Large intestine (tissue), 12 donors: ENCODE measurements at places on chromosomes 1 and 21. TPM values are rescaled to one million over a fixed set of nuclear protein-coding genes. Genes with fewer than 3 reads are reported as not detected.

Gene HLX
- 15.9 TPM for polyA plus RNA-seq

GRCh38 chr1:236489710-236490377 lies 33.9 kb upstream of the LGALS8 start:
- H3K4me1 ChIP-seq, result peaks cover 3% of the 10 kb centered on the region
- peak; percentile 29 for DNase-seq
- H3K4me3 ChIP-seq, result no peak overlapping the region
- H3K36me3 ChIP-seq, result no peaks in the 10 kb centered on the region
- H3K27me3 ChIP-seq, result peaks cover 13% of the 10 kb centered on the region

Gene HMCN1
- 4.2 TPM for polyA plus RNA-seq

Gene TTC13
- polyA plus RNA-seq, result 25.5 TPM

DNA sequence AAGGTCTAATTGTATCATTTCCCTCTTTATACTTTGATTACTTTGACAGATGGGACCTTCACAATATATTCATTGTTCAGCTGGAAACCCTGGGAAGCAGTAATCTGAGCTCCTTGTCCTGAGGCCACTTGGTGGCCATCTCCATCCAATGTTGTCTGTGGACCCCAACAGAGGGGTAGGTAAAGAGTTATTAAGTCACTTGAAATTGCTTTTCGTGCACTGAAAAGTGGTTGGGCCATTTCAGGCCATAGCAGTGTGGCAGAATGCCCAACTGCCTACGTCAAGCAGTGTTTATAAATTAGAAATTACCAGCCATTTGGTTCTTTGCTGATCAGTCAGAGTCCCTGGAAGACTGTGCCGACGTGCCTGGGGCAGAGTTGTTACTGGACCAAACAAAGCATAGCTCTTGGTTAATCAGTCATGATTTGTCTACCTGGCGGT lies 308.3 kb upstream of the USP25 start:
- H3K4me1 ChIP-seq, result no peaks in the 10 kb centered on the region
- H3K4me3 ChIP-seq, result no peak overlapping the region
- no peak for DNase-seq
- no peaks in the 10 kb centered on the region for H3K36me3 ChIP-seq

DNA sequence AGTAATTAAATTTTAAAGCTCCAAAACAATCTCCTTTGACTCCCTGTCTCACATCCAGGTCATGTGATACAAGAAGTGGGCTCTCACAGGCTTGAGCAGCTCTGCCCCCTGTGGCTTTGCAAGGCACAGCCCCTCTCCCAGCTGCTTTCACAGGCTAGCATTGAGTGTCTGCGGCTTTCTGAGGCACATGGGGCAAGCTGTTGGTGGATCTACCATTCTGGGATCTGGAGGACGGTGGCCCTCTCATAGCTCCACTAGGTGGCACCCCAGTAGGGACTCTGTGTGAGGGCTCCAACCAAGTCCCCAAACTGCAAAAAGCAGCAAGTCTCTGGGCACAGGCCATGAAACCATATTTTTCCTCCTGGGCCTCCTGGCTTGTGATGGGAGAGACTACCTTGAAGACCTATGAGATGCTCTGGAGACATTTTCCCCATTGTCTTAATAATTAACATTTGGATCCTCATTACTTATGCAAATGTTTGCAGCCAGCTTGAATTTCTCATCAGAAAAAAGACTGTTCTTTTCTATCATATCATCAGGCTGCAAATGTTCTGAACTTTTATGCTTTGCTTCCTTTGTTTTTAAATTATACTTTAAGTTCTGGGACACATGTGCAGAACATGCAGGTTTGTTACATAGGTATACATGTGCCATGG lies 554.1 kb upstream of the OLFM3 start:
- no peak for DNase-seq
- H3K36me3 ChIP-seq, result no peaks in the 10 kb centered on the region
- no peak overlapping the region for H3K4me3 ChIP-seq
- no peaks in the 10 kb centered on the region for H3K4me1 ChIP-seq
- H3K27me3 ChIP-seq, result no peaks in the 10 kb centered on the region
- H3K27ac ChIP-seq, result no peak overlapping the region

DNA sequence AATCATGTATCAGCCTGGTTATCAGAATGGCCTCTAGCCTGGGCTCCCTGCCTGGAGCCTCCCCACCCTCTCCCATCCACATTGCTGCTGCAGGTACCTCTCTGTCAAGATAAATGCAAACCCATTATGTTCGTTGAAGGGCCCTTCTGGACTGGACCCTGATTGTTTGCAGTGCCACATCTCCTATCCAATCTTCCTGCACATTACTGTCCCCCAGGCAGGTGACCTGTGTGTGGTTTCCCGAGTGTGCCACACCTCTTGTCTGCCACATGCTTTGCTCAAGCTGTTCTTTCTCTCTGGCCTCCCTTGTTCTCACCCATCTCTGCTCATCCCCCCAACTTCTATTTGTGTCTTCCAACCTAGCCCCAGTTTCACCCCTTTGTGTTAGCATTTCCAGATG lies 32.4 kb downstream of the IER5 start:
- H3K27me3 ChIP-seq, result no peaks in the 10 kb centered on the region
- H3K27ac ChIP-seq, result no peak overlapping the region
- H3K4me1 ChIP-seq, result peaks cover 24% of the 10 kb centered on the region
- no peaks in the 10 kb centered on the region for H3K36me3 ChIP-seq
- no peak overlapping the region for H3K4me3 ChIP-seq

- H3K4me3 ChIP-seq, result no peak overlapping the region
- H3K36me3 ChIP-seq, result no peaks in the 10 kb centered on the region
- no peak overlapping the region for H3K27ac ChIP-seq
- peaks cover 4% of the 10 kb centered on the region for H3K4me1 ChIP-seq
- no peaks in the 10 kb centered on the region for H3K27me3 ChIP-seq
Measured at GRCh38 chr1:58864654-58865053, 80.8 kb upstream of the JUN start.

DNA sequence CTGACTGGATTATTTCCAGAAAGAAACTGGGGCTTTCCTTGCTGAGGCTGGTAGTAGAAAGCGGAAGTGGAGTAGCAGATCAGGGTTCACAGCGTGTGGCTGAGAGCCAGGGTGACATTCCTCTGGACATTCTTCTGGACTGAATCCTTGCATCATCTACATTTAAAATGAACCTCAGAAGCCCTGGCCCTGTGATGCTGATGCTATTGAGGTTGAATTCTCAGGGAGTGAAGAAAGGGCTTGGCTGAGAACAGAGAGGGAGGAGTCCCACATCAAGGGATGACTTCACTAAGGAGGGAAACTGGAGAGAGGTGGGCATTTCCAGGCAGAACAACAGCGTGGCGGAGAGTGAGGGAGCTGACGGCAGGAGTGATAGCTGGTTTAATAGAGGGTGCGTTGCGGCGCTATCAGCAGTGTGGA lies 102.3 kb upstream of the LMO4 start:
- H3K4me3 ChIP-seq, result no peak overlapping the region
- peak; percentile 74 for DNase-seq
- no peaks in the 10 kb centered on the region for H3K4me1 ChIP-seq
- H3K36me3 ChIP-seq, result no peaks in the 10 kb centered on the region
- H3K27me3 ChIP-seq, result no peaks in the 10 kb centered on the region

- peaks cover 45% of the 10 kb centered on the region for H3K36me3 ChIP-seq
- no peak overlapping the region for H3K4me3 ChIP-seq
- H3K27me3 ChIP-seq, result no peaks in the 10 kb centered on the region
- no peak for DNase-seq
- H3K4me1 ChIP-seq, result peaks cover 6% of the 10 kb centered on the region
Measured at GRCh38 chr1:15065736-15066135, 87.8 kb upstream of the TMEM51 start.

DNA sequence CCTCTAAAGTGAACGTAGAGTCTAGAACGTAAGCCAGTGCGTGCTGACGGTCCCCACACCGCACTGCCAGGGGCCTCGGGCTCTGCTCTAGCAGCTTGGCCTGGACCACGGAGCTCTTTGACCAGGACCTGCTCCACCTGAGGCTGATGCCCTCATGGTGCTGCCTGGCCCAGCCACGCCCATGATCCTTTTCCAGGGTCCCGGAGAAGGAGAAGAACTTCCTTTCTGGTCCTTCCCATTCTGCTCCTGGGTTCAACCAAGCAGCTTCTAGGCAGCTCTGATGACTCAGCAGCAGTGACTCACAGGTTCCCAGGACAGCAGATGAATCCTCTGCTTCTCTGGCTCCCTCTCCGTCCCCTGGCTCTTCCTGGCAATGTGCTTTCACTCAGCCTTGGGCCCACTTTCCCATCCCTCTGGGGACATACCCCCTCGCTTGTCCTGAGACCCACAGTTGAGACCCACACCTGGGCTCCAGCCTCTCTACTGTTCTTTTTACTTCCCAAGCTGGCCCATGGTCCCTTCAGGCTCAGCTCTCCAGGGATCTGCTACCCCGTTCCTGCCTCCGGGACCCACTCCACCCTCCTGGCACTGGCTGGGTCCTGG lies 246.3 kb upstream of the RAB4A start:
- H3K27me3 ChIP-seq, result no peaks in the 10 kb centered on the region
- DNase-seq, result peak; percentile 46
- no peak overlapping the region for H3K4me3 ChIP-seq
- no peaks in the 10 kb centered on the region for H3K36me3 ChIP-seq
- H3K4me1 ChIP-seq, result peaks cover 3% of the 10 kb centered on the region
- no peak overlapping the region for H3K27ac ChIP-seq

DNA sequence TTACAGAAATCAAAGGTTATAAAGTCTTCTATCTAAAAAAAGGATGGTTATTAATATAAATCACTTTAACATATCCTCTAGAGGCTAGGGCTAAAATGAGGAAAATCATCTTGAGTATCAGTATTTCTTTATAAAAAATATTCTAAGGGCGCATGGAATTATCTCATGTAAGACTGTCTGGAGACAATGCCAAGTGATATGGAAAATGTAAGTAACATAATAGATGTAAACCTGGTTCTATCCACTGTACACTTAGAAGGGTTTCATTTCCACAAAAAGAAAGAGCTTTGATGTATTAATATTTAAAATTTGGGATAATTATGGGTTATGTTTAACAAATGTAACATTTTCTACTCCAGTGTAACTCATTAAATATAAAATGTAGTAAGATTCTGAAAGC lies 95.9 kb upstream of the DPH5 start:
- DNase-seq, result no peak
- H3K27ac ChIP-seq, result no peak overlapping the region
- H3K36me3 ChIP-seq, result no peaks in the 10 kb centered on the region
- H3K4me3 ChIP-seq, result no peak overlapping the region
- no peaks in the 10 kb centered on the region for H3K27me3 ChIP-seq

DNA sequence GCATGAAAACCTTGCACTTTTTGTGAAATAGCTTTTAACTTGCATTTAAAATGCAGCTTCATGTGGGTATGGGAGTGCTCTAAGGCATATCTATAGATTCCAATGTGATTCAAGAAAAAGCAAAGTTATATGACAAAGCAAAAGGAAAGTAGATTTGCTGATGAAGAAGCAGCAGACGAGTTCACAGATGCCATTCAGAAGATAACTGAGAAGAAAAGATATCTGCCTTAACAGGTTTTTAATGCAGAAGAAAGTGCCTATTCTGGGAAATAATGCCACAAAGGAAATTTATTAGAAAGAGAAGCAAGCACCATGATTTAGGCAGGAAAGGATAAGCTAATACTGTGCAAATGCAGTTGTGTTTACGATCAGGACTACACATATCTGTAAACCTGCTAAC lies 68.1 kb downstream of the PHTF1 start:
- H3K27me3 ChIP-seq, result no peaks in the 10 kb centered on the region
- H3K4me1 ChIP-seq, result no peaks in the 10 kb centered on the region
- DNase-seq, result no peak
- H3K4me3 ChIP-seq, result no peak overlapping the region
- peaks cover 6% of the 10 kb centered on the region for H3K36me3 ChIP-seq
- no peak overlapping the region for H3K27ac ChIP-seq

DNA sequence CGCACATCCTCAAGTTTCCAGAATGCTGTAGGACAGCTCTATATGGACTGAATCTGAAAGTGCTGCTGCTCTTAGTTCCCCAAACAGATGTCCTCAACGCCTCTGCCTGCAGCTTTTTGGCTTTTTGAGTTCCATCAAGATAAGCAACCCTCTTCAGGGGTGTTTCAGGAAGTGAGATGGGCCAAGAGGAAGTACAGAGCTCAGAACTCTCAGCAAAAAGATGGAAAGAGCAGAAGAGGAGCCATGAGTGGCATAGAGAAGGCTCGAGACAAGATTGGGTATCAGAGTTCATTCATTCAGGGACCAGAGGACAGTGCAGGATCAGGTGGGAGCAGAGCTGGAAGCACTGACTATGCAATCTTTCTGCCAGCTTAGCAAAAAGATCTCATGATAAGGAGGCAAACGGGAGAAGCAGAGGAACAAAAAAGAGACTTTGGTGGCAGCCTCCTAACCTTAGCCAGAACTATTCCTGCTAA lies at the start of the genes ADORA3 and TMIGD3:
TSS of gene ADORA3 (minus strand) at position 49 of the 476 bp plus-strand sequence. CDS start 279 bp downstream, outside the sequence.
TSS of gene TMIGD3 (minus strand) at position 49 of the 476 bp plus-strand sequence. CDS start 279 bp downstream, outside the sequence.
- DNase-seq, result no peak
- no peak within 1 kb of the TSS for H3K4me3 ChIP-seq
- H3K27ac ChIP-seq, result no peak within 1 kb of the TSS
- H3K4me1 ChIP-seq, result peaks cover 13% of the 10 kb centered on the region
- H3K36me3 ChIP-seq, result no peaks in the 10 kb centered on the region
- H3K27me3 ChIP-seq, result no peaks in the 10 kb centered on the region

Gene EXO1
- 5.3 TPM for polyA plus RNA-seq

DNA sequence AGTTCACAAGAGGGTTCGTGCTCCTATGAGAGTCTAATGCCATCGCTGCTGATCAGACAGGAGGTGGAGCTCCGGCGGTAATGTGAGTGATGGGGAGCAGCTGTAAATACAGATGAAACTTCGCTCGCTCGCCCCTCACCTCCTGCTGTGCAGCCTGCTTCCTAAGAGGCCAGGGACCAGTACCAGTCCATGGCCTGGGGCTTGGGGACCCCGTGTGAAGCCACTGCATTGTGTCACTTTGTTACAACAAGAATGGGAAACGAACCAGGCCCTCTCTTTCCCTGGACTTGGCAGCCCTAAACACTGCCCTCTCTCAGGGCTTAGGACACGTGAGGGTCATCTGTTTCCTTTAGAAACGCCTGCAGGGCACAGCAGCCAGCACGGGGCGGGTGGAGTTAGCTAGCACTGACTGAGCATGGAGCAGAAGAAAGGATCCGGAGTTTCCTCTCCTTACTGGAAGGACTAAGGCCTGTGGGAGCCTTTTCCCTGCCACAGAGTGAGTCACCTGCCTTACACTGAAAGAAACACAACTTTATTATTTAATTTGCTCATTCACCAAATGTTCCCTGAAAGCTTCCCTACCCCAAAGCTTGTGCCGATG lies 185.2 kb upstream of the TMEM51 start:
- peaks cover 16% of the 10 kb centered on the region for H3K36me3 ChIP-seq
- no peak overlapping the region for H3K4me3 ChIP-seq
- no peak overlapping the region for H3K27ac ChIP-seq
- no peaks in the 10 kb centered on the region for H3K27me3 ChIP-seq
- no peaks in the 10 kb centered on the region for H3K4me1 ChIP-seq

GRCh38 chr1:243837907-243838535 lies 12.0 kb downstream of the AKT3 start:
- no peak overlapping the region for H3K4me3 ChIP-seq
- H3K36me3 ChIP-seq, result no peaks in the 10 kb centered on the region
- DNase-seq, result no peak
- H3K27ac ChIP-seq, result no peak overlapping the region
- no peaks in the 10 kb centered on the region for H3K4me1 ChIP-seq
- H3K27me3 ChIP-seq, result no peaks in the 10 kb centered on the region

Gene TDRKH
- polyA plus RNA-seq, result 4.2 TPM

GRCh38 chr1:35506960-35507912 lies 50.0 kb downstream of the KIAA0319L start:
- no peak for DNase-seq
- H3K4me3 ChIP-seq, result no peak overlapping the region
- H3K36me3 ChIP-seq, result peaks cover 18% of the 10 kb centered on the region
- H3K27me3 ChIP-seq, result no peaks in the 10 kb centered on the region
- H3K4me1 ChIP-seq, result no peaks in the 10 kb centered on the region

GRCh38 chr1:13702425-13703127 lies 2.6 kb downstream of the PRDM2 start:
- H3K27me3 ChIP-seq, result no peaks in the 10 kb centered on the region
- H3K36me3 ChIP-seq, result no peaks in the 10 kb centered on the region
- no peak for DNase-seq
- H3K4me3 ChIP-seq, result no peak overlapping the region
